ENCODE measurements at places on chromosomes 1 and 21.

- DNase-seq, result no peak
Measured at GRCh38 chr1:12615865-12616708, 1.9 kb downstream of the DHRS3 start.

DNA sequence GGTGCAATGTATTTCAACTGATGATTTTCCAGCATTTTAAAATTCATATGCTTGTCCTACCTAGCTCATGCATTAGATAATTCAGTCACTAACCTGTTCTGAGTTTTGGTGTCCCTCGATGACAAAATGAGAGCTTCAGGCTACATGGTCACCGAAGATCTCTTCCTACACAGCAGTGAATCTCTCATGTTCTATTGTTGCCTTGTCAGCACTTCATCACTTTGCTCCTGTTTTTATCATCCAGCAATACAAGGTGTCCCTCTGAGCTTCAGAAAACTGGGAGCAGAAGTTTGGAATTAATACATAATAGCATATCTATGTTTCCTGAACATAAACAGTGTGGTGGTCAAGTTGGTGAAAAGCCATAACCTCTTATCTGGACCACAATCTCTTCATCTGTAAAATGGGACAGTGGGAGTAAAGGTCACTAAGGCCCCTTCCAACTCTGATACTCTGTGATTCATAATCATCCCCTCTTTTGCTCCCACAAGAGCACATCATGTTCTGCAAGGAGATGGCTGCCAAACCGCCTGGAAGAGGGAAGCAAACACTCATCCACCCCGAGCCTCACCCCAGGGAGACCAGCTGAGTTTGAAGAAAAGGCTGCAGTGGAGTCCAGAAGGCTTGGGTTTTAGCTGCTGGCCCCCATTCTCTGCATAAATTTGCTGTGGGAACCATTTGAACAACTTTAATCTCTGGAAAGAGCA lies 137.9 kb upstream of the F3 start:
- no peak for DNase-seq

- no peak for DNase-seq
Measured at GRCh38 chr1:245258271-245258920, 103.6 kb downstream of the KIF26B start.

DNA sequence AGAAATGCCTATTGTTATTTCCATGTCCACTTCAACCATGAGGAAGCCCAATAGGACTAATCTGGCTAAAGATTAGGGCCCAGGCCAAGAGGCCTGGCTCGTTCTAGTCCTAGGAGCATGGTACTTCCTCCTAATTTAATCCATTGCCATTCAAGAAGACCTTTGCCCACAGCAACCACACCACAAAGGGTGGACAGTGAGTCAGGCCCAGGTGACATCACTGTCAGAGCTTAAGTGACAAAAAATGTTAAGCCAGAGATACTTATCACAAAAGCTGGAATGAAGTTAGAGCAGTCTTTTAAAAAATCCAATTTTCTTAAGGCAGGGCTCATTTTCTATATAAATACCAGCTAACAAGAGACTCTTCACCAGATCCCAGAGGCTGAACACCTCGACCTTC lies at the start of gene SPRR3:
Gene SPRR3 (plus strand): TSS at position 368 of the 400 bp plus-strand sequence. CDS start 1,272 bp downstream, outside the sequence.
- DNase-seq, result no peak

DNA sequence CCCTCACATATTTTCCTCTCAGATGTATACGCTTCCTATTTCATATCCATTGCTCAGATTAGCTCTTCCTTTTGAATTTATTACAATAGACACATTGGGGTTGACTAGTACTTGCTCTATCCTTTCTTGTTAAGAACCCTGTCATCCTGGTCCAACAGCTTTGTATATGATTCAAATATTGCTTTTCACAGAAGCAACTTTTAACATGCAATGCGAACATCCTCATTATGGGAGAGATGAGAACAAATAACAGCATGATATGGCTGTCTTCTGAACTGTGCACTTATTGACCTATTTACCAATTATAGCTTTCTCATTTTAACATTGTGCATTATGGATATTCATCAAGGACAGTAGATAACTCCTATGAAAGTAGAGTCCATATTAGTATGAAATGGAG lies 510.8 kb downstream of the PTPRC start:
- DNase-seq, result no peak

DNA sequence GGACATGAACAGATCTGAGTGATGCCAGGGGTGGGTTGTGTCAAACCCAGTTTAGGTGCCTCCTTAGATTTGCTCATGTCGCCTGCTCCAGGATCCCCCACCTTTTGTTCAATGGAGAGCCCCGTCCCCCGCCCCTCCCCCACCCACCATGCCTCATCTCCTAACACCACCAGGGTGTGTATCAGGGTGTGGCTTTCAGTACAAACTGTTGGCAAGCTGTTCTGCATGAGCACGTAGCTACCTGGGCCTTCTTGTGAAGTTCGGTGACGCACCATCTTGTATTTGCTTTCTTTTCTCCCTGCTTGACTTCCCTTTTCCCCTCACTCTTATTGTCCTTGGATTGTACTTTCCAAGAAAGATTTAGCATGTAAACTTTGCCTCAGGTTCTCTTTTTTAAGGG lies 94.8 kb downstream of the EBNA1BP2 start:
- no peak for DNase-seq

DNA sequence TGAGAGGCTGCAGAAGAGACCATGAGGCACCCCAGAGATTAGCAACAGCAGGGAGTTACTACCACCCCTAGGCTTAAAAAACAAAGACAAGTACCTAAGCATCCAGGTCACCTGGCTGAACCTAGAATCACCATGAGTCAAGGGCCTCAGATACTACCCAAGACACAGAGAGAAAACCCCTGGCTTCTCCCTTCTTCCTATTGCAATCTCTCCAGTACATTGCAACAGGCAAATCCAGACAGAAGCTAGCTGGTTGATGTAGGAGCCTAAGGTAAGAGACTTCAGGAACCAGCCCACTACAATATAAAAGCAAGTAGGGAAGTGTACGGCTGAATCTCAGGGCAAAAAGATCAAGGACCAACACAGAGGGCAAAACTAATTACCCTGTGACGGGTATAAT lies 367.2 kb downstream of the PLPP3 start:
- no peak for DNase-seq

GRCh38 chr21:38082936-38083485 lies 166.8 kb upstream of the KCNJ6 start:
- no peak for DNase-seq

DNA sequence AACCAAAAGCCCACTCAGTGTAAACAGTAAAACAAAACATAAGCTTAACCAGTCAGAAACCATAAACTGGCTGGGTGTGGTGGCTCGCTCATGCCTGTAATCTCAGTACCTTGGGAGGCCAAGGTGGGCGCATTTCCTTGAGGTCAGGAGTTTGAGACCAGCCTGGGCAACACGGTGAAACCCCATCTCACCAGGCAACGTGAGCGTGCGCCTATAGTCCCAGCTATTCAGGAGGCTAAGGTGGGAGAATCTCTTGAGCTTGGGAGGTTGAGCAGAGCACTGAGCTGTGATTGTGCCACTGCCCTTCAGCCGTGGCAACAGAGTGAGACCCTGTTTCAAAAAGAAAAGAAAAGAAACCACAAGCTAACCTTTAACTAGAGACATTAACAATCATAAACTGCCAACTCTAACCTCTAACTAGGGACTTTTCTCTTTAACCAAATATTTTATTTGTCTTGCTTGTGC lies 13.1 kb upstream of the PRRC2C start:
- DNase-seq, result no peak

DNA sequence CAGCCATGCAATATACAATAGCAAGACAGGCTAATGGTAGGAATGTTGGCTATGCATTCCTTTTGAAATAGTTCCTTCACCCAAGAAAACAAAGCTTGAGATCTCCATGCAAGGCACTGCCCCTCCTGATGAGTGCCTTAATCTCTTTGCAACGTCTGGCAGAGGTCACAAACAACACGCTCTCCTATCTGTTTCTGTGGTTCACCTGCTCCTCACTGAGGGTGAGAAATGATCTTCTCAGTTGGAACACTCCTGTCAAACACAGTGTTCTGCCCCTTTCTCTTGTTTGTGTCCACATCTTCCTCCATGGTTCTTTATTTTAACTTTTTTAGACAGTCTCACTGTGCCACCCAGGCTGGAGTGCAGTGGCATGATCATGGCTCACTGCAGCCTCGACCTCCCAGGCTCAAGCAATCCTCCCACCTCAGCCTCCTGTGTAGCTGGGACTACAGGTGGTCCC lies 21.2 kb upstream of the XPR1 start:
- no peak for DNase-seq

DNA sequence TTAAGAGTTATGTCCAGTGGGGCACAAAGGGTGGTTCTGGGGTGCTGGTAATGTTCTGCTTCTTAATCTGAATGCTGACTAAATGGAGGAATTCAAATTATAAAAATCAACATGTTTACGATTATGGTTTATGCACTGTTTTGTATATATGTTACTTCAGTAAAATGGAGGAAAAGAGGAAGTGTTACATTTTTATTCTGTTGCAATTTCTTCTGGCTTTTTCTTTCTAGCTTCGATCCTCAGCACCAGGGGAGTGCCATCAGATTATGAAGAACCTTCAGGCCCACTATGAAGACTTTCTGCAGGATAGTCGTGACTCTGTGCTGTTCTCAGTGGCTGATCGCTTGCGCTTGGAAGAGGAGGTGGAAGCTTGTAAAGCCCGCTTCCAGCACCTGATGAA lies 105.5 kb downstream of the MACF1 start:
- no peak for DNase-seq

- no peak for DNase-seq
Measured at GRCh38 chr1:6033986-6034749, 11.5 kb upstream of the KCNAB2 start.

GRCh38 chr1:113095790-113096455 lies 22.9 kb downstream of the LRIG2 start:
- no peak for DNase-seq

- DNase-seq, result no peak
Measured at GRCh38 chr1:118961156-118961555, 27.0 kb downstream of the TBX15 start.

- no peak for DNase-seq
Measured at GRCh38 chr1:230123280-230124185, 56.5 kb downstream of the GALNT2 start.

- DNase-seq, result no peak
Measured at GRCh38 chr1:219875860-219876259, 52.5 kb downstream of the SLC30A10 start.

- DNase-seq, result no peak
Measured at GRCh38 chr21:45290948-45291612, 3.4 kb upstream of the POFUT2 start.

GRCh38 chr1:21124846-21125245 lies 51.9 kb downstream of the EIF4G3 start:
- DNase-seq, result no peak

DNA sequence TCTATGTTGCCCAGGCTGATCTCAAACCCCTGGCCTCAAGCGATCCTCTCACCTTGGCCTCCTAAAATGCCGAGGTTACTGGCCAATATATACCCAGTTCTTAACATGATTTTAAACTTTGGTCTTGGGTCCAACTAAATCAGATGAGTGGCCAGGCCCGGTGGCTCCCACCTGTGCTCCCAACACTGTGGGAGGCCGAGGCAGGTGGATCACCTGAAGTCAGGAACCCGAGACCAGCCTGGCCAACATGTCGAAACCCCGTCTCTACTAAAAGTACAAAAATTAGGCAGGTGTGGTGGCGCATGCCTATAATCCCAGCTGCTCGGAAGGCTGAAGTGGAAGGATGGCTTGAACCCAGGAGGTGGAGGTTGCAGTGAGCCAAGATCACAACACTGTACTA lies 29.6 kb downstream of the TOMM20 start:
- no peak for DNase-seq

DNA sequence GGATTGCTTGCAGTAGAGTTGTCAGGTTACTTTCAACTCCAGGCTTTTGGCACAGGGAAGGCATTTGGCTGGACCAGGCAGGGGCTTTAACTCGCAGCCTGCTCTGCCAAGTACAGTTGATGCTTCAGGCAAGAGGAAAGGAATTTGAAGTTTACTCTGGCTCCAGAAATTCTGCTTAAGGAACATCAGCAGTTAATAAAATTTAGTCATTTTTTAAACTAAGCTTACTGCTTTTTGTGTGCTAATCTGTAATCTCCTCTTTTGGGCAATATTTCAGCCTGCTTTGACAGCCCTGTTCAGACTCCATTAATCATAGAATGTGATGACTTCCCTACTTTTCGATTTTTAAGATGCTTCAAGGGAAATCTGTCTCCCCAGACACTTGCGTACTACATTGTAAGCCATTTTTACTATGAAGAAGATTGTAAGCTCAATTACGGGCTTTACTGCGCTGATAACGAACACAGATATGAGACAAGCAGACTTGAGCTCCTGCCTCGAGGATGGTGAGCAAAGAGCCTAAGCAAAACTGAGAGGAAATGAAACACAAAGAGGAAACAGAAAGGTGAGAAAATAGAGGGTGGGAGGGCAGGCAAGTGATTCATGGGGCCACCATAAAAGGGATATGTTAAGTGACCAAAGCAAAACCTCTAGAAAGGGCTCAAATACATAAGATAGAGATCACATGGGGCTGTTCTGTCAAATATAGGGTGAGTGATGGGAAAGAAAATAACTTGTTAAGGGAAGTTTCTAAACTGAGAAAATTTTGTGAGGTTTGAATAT lies 76.6 kb upstream of the VAV3 start:
- DNase-seq, result no peak

DNA sequence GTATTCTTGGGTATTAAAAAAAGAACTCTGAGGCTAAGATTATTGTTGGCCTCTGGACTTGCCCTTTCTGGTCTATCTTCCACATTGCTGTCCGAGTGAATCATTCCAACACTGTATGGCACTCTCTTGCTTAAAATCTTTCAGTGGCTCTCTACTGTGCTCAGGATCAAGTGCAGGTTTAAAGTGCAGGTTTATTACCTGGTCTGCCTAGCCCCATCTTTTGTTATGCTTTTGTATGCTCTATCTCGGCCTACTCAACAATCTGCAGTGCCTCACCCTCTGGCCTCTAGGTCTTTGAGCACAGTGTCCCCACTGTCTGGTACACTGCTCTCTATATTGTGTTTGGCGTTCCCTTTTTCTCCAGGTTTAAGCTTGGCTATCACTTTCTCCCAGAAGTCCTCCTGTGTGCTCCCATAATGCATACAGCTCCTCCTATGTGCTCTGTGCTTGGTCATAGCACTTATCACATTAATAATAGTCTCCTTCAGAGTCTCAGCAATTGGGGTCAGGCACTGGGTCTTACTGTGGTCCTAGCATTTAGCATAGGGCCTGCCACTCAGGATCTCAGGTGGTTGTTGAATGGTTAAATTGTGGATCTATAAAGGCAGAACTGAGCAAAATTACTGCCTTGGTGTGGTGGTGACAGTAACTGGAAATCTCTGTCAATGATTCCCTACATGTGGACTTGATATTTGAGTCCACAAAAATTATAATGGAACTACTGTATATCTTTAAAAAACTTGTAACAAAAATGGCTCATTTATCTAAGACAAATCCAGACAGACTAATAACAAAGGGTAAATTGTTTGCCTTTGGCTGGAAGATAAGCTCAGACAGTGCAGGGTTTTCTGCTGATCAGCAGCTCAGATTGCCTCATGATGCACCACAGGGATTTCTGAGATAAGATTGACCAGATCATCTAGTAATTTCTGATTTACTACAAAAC lies 10.6 kb upstream of the LDLRAD1 start:
- DNase-seq, result no peak

GRCh38 chr1:11426617-11427016 lies 52.3 kb upstream of the DISP3 start:
- no peak for DNase-seq

Measured in stimulated activated CD8-positive, alpha-beta memory T cell treated with anti-CD3 and anti-CD28 coated beads, Interleukin-12 subunit alpha, Interleukin-12 subunit beta, amount 100 ng/mL, for 1 hour (primary cell).